ENCODE measurements at places on chromosomes 2 and 18.

- DNase-seq: no peak
These were observed 637.8 kb upstream of the PKDCC start for GRCh38 chr2:41410011-41410410.

GRCh38 chr18:55234366-55235093 lies 275.3 kb upstream of the CCDC68 start:
- DNase-seq: peak; percentile 6

- no peak for DNase-seq
These were observed 18.5 kb downstream of the TANK start for GRCh38 chr2:161178756-161179155.

DNA sequence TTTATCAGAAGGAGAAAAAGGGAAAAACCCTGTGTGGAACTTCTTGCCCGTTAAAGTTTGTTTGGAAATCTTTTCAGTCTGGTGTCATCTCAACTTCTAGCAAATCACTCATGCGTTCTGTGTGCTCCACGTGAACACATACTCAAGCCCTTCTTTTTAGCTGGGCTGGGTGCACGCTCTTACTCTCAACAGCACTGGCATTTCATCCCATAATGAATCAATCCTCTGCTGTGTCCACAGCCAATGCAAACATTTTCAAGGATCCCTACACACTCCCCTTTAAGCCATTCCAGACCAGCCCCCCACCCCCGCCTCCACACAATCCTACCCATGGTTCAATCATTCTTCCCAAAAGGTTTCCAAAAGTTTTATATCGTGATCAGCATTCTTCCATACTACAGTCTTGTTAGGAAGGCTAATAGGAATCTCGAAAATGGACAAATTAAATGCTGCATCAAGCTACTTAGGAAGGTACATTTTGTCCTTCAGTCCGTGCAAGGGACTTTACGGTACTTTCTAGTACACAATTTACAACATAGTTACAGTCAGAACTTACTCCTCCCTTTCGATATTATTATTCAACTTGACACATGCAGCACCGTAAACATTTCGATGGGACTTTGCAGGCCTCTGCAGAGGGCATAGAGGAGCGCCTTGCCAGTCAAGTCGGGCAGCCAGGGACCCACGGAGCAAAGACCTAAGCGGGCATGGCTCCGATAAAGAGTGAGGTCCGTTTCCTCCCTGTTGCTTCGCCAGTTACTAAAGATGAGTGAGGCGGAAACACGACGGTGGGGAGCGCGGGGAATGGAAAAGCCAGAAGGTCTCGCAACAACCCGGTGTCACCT lies 1.4 kb downstream of the PTGR3 start:
- no peak for DNase-seq

DNA sequence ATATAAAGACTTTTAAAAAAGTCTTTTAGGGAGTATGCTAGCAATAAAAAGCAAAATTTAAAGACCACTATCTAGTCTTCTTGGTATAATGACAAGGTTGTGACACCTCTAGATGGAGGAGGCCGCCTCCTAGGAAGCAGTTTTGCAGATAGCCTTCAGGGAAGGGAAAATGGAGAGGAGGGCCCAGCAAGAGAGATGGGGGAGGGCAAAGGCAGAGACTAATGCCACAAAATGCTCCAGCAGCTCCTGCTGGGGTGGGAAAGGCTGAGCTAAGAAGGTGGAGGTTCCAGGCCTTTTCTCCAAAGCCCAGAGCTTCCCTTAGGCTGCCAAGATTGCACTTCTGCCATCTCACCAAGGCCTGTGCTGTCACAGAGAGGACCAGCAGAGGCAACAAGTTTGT lies 153.9 kb upstream of the THSD7B start:
- DNase-seq: no peak

GRCh38 chr2:27754138-27754588 lies 17.4 kb upstream of the MRPL33 start:
- peak; percentile 53 for DNase-seq

DNA sequence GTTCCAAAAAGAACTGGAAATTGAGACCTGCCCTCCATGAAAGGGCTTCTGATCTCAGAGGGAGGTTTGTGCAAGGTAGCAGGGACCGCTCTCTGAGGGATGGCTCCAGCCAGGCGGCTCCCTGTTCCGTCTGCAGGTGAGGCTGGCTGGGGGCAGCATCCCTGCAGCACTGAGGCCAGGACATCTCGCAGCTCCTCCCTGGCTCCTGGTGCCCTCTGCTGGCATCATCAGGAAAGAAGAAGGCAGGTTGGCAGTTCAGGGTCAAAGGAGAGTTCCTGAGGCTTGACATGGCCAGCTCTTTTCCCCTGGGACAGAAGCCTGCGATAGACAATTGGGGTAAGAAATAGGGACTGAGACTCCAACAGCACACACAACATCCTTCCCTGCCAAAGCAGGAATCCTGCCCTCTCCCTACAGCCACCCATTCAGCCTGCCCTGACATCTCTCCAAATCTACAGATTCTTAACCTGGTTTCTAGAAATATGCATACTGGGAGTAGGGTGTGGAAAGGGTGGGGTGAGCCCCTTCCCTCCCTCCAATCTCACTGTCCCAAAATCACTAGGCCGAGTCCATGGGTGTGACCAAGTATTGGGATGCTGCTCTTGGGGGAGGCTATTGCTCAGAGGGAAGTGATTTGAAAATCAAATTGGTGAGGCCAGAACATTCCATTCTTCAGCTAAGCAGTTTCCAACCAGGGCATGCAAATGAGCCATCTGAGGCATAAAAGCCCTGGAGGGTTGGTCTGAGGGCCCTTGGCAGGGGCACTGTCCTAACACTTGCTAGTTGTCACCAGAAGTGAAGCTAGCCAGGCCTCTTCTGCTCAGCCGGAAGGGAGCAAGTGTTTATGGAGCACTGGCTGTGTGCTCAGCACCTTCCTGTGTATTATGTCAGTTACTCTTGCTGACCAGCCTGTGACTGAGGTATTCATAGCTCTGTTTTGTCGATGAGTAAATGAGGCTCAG lies 185.4 kb downstream of the TFCP2L1 start:
- DNase-seq: no peak

Measured in stimulated activated CD4-positive, alpha-beta T cell treated with anti-CD3 and anti-CD28 coated beads, Interleukin-2, amount 100 ng/mL, for 4 hours (primary cell).